Cerebellar nuclear complex (tissue), 1 donor: ENCODE measurements at places on chromosomes 6 and 20.

DNA sequence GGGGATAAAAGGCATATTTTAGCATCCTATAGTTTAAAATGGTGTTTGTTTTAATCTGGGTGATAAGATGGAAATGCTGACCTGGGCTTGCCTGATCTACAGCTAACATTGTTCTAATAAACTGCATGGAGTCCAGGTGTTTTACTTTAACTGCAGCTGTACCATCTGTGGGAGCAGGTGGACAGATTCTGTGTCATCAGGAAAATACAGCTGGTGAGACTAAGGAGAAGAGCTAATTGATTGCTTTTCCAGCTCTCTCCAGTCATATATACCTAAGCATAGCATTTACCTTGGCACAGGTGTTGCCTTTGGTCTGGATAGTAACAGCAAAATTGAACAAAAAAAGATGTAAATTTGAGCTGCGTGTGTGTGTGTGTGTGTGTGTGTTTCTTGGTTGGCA lies 31.6 kb downstream of the CBFA2T2 start:
- DNase-seq, result no peak

- DNase-seq, result no peak
Observed at GRCh38 chr6:52790861-52791260, 12.8 kb downstream of the GSTA1 start.

DNA sequence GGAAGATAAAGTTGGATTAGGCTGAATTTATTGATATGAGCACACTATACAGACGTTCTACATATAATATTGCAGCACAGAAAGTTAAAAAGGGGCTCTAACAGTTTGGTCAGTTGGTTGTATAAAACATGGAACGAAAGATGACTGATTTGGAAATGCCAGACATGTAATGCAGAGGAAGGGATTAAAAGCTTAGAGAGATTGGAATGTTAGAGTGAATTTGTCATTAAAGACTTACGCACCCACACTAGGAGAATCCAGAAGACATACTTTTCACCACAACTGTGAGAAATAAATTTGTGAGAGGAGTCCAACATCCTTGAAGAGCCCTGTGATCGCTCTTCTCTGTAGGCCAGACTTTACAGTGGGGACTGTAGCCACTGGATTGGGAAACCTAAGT lies 134.7 kb downstream of the GPR63 start:
- no peak for DNase-seq

- DNase-seq, result no peak
Observed at GRCh38 chr20:32478576-32478975, 106.6 kb downstream of the NOL4L start.
